Iris pigment epithelial cell (primary cell): ENCODE measurements at places on chromosomes 3 and 15.
A peak's percentile ranks its signal among the peaks of the same experiment; 100 is the strongest.

DNA sequence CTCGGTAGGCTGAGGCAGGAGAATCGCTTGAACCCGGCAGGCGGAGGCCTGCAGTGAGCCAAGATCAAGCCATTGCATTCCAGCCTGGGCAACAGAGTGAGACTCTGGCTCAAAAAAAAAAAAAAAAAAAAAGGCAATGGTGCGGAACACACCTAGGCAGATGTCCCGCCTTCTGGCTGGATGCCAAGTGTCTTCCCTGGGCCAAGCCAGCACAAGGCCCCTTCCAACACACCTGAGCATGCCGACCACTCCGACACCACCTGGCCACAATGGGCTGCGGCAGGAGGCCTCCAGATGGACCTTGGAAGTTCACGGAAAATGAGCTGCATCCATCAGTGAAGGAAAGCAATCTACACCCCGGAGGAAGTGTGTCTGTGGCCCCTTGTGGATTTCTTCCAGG, 19.0 kb downstream of the NUP210 start:
- no peak for DNase-seq

DNA sequence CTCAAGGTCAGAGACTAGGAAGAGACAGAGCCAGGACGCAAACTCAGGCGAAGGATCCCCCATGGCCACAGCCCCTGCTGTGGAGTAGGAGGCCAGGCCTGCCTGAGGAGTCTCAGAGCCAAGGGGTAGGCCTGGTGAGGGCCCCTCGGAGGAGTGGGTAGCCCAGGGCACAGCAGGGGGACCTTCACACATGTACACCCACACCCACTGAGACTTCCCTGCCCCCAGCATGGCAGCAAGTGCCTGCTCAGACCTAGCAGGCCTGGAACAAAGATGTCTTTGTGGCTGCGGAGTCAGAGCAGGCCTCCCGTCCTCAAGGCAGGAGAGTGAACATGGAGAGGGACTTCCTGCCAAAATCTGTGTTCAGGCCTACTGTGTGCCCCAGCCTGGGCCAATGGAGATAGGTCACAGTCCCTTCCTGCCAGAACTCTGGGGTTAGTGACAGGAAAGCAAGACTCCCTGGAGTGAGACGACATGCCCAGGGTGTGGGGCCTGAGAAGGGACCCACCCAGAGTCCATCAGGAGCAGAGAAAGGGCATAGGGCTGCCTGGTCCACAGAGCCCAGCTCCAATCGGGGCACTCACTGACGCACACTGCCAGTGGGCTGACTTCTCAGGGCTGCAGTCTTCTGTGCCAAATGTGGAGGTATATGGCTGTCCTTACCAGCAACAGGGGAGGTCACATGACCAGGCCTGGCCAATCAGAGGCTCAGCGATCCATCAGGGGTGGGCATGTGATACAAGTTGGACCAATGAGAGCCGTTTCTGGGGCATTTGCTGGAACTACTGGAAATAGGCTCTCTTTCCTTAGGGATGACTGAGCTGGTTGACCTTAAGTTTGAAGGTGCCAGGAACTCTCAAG, 2.3 kb downstream of the GRIP2 start:
- DNase-seq: peak; percentile 12

- no peak for DNase-seq
Measured at GRCh38 chr15:74426404-74427281, 7.1 kb downstream of the SEMA7A start.

DNA sequence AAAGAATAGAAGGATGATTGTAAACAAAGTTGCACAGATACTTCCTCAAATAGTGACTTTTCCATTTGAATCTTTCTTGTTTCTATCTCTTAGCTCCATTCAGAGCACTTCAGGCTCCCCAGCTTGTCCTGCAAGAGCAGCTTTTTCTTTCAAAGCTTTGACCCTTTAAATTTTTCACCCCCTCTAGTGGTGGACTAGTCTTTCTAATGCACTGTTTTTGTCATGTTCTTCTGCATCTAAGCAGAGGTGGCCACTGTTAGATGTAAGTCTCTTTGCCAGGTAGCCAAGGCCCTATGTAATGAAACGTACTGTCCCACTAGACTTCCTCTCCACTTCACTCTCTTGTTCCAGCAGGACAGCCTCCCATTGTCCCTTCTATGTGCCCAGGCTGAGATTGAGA, 74.0 kb upstream of the MANF start:
- peak; percentile 45 for DNase-seq

DNA sequence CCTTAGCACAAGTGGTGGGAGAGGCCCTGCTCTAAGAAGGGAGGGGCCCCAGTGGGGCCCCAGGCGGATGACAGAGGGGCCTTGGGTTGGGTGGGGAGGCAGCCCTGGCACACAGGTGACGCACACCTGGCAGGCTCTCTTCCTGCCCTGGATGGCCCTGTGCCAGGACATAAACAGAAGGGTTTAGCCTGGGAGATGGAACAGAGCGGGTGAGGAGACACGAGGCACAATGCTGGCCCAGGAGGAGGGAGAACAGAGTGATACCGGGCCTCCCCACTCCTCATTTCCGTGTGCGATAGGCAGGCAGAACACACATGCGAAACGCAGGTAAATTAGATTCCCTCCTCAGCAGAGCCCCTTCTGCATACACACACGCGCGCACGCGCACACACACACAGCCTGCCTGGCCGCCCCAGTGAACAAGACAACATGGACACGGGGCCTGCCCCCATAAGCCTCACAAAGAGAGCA, 39.8 kb downstream of the IDH2 start:
- DNase-seq: no peak

GRCh38 chr3:39398700-39399099, 7.8 kb upstream of the RPSA start:
- no peak for DNase-seq

DNA sequence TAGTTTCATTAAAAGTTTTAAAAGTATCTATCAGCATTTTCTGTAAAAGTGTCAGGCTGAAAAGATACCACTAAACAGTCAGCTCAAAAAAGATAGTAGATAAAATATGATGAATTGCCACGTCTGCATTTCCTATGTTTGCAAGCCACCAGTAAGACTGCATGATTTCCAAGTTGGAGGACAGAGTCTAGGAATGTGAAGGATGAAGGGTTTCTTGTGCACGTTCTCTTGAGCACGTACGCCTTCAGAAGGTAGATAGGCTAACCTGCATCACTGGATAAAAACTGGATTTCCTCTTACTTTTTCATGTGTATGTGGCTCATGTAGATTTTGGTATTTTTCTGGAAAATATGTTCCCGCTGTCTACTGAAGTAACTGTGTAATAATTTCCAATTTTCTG, 9.9 kb upstream of the SEMA6D start:
- no peak for DNase-seq

DNA sequence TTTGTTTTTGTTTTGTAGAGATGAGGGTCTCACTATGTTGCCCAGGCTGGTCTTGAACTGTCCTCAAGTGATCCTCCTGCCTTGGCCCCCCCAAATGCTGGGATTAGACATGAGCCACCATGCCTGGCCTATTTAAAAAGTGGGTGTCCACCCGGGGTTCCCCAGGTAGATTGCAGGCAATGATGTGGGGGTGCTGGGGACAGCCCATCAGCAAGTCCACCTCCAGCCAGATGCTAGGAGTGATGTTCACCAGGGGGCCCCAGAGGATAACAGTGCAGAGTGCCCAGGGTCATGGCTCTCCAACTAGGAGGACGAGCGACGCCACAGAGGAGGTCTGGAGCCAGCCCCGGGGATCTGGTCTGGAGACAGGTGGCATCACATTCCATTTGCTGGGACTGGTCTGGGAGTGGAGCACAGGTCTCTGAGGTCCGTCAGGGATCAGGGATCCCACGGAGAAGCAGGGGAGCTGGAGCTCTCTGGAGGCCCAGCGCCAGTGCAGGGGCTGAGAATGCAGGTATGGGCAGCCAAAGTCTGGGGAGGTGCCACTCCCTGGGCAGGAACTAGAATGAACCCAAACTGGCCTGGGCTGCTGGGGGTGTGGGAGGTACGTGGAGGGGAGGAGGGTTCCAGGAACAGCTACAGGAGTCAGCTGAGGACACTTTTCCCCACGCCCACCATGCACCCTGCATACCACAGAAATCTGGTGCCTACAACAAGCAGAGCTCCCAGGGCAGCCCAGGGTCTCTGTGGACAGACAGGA, 51.2 kb upstream of the PCSK6 start:
- no peak for DNase-seq

GRCh38 chr15:69325456-69325971, 26.8 kb downstream of the PAQR5 start:
- no peak for DNase-seq
